NCI-H1417 treated with DMSO at 0.1 percent for 48 hours (cell line): ENCODE measurements at places on chromosomes 5 and 9.

DNA sequence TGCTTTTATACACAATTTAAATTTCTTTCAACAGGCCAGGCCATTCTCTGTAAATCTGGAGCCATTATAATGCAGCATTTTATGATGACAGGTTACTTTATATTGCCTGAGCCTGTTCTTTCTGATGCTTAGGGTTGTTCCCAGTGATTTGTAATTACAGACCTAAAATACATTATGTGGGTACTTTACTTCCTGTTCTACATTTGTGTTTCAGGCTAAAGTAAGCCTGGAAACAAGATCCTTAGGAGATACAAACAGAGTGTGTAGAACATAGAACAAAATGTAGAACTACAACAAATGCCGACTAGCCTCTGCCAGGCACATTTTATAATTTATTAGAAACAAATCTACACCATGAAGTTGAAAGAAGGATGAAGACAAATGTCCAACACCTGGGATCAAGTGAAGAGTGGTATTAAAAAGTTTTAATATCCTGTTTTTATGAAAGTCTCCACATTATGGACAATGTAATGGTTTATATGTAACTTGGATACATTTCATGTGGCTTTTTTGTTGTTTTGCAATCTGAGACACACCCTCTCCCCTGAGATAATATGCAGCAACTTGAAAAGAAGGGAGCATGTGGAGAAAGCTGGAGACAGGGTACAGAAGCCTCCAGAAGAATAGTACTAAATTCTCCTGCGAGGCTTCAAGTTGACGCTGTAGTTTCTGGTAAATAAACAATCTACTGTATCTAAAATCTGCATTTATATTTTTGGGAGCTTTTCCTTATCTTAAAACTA lies 46.9 kb downstream of the VCAN start:
- DNase-seq = no peak

GRCh38 chr9:96449523-96449844 lies 485 bp upstream of the HABP4 start:
- no peak for DNase-seq

DNA sequence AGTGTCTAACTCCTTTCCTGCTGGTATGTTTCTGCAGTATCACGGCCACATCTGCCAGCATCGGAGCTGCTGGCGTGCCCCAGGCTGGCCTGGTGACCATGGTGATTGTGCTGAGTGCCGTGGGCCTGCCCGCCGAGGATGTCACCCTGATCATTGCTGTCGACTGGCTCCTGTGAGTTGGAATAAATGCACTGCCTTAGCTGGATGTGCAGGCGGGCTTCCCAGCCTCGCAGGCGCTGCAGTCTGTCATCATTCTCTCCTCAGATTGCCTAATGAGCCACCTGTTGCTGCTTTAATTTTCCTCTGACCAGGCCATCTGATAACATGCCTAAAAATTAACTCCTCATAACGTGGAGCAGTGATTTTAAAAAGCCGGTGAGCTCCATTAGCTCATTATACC lies 79.1 kb upstream of the PLPP6 start:
- no peak for DNase-seq

- DNase-seq = no peak
Measured at GRCh38 chr9:91778031-91778430, 172.0 kb downstream of the ROR2 start.

DNA sequence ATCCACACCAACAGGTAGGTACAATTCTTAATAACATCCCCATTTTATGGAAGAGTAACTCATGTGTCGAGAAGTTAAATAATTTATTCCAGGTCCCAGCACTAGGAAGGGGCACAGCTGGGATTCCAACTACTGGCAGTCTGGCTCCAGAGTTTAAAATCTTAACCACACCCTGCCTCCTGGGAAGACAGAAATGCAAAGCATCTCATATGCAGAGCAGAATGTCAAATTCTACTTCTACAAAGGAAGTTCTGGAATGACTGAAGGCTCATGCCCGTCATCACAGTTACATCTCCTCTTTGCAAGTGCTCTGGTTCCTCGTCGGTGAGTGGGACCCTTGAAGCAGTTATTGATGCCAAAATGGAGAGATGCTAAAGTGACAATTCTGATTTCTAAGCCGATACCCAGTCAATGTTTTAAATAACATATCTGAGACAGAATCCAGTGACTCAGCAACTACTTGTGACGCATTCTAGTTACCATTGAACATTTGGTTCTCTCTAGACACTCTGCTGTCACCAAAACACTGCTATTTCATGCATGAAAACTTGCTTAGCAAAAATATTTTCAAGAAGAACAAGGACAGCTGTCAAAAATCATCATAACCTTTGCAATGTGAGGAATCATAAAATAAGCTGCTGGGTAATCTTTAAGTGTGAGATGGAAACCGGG lies 412.7 kb downstream of the CTNND2 start:
- no peak for DNase-seq

- no peak for DNase-seq
Measured at GRCh38 chr5:126143622-126144021, 279.6 kb upstream of the GRAMD2B start.

GRCh38 chr9:6614489-6614888 lies 31.0 kb downstream of the GLDC start:
- DNase-seq = no peak

GRCh38 chr9:116806075-116806474 lies 119.0 kb downstream of the TRIM32 start:
- DNase-seq = no peak

DNA sequence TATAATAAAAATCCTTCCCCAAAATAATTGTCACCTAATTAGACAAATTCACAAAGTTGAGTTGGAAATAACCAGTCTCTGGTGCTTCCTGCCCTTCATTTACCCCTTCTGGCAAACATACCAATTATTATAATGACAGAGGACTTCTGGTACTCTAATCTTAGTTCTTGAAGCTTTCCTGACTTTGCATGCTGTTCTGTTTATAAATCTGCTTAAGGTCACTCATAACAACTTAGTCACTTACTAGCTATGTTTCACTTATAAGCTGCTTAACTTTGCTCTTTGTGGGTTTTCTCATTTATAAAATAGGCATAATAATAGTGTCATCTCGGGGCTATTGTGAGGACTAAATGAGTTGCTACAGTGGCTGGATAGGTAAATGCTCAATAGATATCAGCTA lies 446.5 kb downstream of the EFNA5 start:
- no peak for DNase-seq

- DNase-seq = no peak
Measured at GRCh38 chr5:98111686-98112085, 661.8 kb upstream of the RGMB start.

DNA sequence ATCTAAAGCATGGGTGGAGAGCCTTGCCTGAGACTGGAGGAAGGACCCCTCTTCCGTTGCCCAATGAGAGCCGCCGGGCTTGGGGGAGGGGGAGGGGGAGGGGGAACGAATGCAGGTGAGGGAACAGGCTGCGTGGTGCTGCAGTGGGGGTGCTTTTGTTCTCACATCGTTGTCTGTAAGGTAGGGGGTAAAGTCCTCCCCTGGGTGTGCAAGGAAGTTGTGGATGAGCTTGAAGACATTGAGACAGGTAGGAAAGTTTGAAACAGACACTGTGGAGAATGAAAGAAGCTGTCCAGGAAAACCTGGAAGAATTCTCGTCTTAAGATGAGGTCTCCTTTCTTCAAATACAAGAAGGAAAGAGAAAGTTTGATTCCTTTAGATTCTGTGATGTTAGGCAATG lies 94.1 kb upstream of the LIFR start:
- no peak for DNase-seq

DNA sequence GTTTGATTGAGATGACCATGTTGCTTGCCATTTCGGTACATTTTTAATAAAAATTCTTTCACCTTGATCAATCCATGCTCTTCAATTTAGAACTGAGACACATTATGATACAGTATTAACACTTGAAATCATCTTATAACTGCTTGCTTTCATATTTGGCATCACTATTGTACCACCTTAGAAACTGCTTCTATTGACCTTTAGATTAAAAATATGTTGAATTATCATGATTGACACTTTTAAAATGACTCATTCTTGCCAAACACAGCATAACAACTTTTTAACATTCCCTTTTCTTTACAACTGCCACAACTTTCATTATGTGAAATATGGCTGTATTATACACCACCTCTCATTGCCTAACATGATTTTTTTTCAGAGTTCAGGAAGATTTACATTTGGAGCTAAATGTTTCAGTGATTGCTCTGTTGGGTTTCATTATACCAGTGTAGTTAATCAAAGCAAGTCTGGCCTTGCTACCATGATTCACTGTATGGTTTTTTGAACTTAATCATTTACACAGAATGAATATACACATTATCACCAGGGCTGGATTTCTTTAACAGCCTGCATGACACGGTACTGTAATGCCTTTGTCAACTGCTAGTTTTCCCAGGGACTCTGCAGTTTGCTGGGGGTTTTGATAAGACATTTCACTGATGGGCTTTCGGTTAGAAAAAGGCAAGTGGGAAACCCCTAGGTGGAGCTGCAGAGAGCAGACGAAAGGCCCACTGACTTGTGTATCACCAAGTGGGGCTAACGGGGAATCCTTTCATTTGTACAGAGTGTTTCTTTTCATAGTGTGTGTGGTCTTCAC lies 93.6 kb upstream of the TLE4 start:
- DNase-seq = no peak
